ENCODE measurements at places on chromosomes 7 and 10. TPM values are rescaled to one million over a fixed set of nuclear protein-coding genes. Genes with fewer than 3 reads are reported as not detected.

MUC3A gene
- 0.11 TPM for total RNA-seq

TEX36 gene
- total RNA-seq: not detected

CNPY1 gene
- total RNA-seq: not detected

FAM25A gene
- total RNA-seq: not detected

TBXAS1 gene
- total RNA-seq: 1.7 TPM

ACSL5 gene
- total RNA-seq: 39.7 TPM

ZNF736 gene
- 20.6 TPM for total RNA-seq

GRID1 gene
- total RNA-seq: not detected

PNLIPRP3 gene
- total RNA-seq: not detected

GPR26 gene
- not detected for total RNA-seq

GPRIN2 gene
- not detected for total RNA-seq

KDM7A gene
- total RNA-seq: 12.5 TPM

BTBD16 gene
- not detected for total RNA-seq

SPDYE3 gene
- not detected for total RNA-seq

PDE1C gene
- total RNA-seq: not detected
